ENCODE measurements at places on chromosomes 4 and X.
A peak's percentile ranks its signal among the peaks of the same experiment; 100 is the strongest.

GRCh38 chrX:102930990-102931756 lies 5.9 kb upstream of the RAB40AL start:
- DNase-seq: no peak

GRCh38 chr4:15703439-15703838 lies 574 bp downstream of the BST1 start:
- DNase-seq: no peak

DNA sequence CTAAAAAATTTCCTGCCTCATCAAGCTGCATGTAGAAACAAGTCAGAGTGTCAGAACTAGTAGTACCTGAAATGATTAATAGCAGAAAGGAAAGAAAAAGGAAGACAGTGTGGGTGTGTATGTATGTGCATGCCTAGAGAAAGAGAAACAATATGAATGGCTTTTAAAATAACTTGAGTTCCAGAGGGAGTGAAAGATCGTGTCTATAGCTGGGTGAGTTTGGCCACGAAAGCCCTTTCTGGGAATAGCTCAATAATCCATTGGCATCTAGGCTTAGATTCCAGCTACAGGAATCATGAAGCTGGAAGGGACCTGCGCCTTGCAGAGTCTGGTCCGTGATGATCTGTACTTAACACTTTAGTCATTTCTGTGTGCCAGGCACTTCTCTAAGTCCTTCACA lies 195.6 kb downstream of the RAPGEF2 start:
- no peak for DNase-seq

GRCh38 chr4:77031544-77031943 lies 44.2 kb downstream of the CCNI start:
- no peak for DNase-seq

GRCh38 chrX:72100824-72101351 lies 30.8 kb downstream of the RTL5 start:
- DNase-seq: peak; percentile 41

GRCh38 chr4:153472122-153473037 lies 6.2 kb downstream of the TMEM131L start:
- DNase-seq: no peak

- DNase-seq: no peak
Measured at GRCh38 chrX:80876877-80877276, 67.2 kb upstream of the BRWD3 start.

GRCh38 chrX:71103110-71103983 lies 3.2 kb downstream of the CXorf65 start:
- DNase-seq: no peak

GRCh38 chr4:72451349-72451748 lies 117.7 kb downstream of the ADAMTS3 start:
- no peak for DNase-seq

DNA sequence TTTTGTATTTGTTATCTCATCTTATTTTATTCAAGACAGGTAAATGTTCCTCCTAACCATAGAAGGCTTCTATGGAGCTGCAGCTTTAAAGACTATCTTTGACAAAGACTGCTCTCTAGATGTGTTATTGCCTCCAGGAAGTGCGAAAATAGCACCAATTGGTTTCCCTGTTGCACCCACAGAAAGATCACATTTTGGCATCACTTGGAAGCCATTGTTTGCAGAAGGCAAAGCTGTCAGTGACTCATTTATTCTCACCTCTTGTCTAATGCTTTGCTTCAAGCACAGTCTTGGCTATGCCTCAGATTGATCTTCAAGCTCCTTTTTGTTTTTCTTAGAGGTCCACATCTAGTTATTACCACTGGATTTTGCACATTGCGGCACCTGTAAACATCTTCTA lies 150.3 kb downstream of the PCDH7 start:
- DNase-seq: no peak

DNA sequence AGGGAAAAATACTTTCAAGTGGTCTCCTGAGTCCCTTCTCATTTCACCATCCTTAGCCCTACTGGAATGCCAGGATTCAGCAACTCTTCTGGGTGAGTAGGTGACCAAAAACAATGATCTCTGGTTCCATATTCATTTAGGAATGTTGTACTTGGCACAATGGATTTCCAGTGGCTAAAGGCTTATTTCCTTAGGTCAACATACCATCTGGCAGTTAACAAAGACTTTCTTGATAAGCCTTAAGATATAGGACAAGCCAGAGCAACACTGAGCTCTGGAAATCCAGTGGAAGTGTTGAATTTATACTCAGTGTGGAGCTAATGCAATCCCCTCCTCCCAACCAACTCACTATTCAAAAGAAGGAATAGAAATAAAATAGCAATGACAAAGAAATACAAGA lies 139.4 kb upstream of the EMCN start:
- no peak for DNase-seq

- no peak for DNase-seq
Measured at GRCh38 chr4:168674077-168674747, 177.4 kb downstream of the PALLD start.

DNA sequence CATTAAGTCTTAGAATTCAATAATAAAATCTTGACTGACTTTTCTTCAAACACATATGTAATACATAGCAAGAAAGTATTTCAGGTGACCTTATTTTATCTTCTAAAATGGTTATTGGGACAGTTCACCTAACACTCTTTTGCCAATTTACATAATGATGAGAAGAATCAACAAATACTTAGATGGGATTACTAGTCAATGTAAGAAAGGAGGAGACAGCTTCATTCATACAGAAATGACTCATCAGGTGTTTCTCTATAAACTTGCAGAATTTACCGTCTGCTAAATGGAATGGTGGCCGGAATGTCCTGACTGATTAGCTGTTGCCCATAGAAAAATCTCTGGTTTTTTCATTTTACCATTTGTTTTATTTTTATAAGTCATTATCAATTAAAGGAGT lies 115.0 kb upstream of the ETNPPL start:
- no peak for DNase-seq

GRCh38 chr4:112894480-112894879 lies 155.0 kb upstream of the ANK2 start:
- DNase-seq: no peak

DNA sequence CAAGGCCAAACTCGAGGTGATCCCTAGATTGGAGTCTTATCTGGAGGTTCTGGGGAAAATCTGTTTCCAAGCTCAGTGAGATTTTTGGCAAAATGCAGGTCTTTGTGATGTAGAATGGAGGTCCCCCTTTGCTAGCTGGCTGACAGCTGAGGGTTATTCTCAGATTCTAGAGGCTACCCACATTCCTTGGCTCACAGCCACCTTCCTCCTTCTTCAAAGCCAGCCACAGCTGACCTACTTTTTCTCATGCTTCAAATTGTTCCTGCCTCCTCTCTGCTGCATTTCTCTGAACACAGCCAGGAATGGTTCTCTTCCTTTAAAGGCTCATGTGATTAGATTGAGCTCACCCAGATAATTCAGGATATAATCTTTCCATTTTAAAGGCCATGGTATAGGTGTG lies 86.9 kb downstream of the VCX3A start:
- DNase-seq: no peak
